ENCODE measurements at places on chromosomes 4 and X.

DNA sequence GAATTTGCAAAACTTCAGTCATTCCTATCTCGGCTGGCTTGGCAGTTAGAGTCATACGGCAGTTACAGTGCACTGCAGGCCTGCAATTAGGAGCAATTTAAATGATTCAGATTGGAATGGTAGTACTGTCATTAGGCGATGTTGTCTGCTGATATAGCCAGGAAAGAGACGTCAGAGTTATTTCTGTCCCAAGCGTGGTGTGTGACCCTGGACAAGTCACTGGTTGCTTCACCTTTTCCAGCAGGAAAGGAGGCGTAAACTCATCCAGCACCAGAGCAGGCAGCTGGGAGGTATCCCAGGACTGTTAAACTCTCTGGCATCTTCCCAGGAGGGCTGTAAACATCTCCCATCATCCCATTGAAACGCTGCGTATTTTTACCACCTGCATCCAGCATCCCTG is 836 bp upstream of the LNX1 start:
- no peak for DNase-seq

DNA sequence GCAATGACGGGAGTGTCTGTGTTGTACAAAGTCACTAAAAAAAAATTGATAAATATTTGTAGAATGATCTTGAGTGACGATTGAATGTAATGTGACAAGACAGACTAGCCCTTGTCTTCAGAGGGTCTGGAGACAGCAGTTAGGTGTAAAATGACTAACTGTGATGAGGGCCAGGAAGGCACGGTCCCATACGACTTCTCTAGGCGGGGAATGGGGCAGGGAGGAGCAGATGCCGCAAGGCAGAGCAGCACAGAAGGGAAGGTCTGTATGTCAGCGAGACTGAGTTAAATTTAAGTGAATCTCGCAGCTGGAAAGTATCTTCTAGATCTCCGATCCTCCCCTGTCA is 405 bp downstream of the CENPE start:
- no peak for DNase-seq

DNA sequence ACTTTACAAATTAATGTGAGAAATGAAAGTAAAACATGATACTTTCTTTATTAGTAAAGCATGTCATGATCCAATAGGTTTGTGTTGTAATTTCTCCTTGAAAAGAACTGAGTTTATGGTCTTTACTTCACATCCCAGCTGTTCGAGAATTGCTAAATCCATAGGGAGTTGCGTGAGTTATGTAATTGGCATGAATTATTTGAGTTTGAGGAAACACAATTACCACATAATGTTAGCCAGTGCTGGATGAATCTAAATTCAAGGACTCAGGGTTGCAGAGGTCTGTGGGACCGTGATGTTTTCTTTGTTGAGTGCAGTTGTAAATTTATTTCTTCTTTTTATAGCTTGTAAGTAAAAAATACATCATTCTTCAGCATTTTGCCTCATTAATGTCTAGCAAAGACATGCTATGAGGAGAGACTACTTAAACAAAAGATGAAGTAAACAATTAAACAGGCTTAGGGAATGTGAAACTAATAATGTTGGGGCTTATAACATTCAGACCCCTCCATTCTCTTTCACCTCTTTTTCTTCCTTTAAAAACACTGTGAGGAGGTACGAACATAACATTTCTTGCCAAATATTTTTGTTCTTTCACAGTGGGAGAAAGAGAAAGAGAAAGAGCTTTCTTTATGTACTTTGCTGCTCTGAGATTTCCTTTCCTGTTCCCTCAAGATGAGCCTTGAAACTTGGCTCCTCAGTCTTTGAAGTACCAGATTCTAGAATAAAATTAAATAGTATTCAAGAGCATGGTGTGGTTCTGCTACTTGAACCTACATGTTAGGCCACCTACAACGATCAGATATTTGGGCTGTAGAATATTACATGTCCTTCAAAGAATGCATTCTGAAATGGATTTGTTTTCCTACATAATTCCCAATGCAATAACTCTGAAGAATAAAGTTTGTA is 159.6 kb upstream of the ANK2 start:
- no peak for DNase-seq

GRCh38 chr4:96149894-96150293 is 310.0 kb downstream of the PDHA2 start:
- no peak for DNase-seq

DNA sequence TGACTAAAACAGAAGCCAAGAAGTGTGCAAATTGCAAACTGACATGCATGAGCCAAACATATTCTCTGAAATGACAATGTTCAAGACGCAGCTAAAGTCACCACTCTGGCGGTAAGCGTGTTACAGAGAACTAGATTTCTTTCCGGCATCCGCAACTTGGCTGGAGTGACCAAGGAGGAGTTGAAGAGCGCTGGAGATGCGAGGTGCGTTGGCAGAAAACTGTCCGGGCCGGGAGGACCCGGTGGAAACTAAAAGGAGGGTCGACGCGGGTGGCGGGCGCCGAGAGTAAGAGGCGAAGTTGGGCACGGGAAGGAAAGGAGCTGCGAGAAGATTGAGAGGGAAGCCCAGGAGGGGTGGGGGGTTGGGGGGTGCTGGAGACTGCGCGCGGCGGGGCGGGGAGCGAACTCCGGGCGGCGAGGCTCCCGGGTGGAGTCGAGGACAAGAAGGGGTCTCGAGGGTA is 807 bp downstream of the SEL1L3 start:
- DNase-seq = peak; percentile 44

GRCh38 chrX:53442322-53442631 is 8.1 kb upstream of the HSD17B10 start:
- DNase-seq = no peak

- DNase-seq = no peak
Observed at GRCh38 chr4:146310319-146311021, 96.1 kb downstream of the REELD1 start.

DNA sequence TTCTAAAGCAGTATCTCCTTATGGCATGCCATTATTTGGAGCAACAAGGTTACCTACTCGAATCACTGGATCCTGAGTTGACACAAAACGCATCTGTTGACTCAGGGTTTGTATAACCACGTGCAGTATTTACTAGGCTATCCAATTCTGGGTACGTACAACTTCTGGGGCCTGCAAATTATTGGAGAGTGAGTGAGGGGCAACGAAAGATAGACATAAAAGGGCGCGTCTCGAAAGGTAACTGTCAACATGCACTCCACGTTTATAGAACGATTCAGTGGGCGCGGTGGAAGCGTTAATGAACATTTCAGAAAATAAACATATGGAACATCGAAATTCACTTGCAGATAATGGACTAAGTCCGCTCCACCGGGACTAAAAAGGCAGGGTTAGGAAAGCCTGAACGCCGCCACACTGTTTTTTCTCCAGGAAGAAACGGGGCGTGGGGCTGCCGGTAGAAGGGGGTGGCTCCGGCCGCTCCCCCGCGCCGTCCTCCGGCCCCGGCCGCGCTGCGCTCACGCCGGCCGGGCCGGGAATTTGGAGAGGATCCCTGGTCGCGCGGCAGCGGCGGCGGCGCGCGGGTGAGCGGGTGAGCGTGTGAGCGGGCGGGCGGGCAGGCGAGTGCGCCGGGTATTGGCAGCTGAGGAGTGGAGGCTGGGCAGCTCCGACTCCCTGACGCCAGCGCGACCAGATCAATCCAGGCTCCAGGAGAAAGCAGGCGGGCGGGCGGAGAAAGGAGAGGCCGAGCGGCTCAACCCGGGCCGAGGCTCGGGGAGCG is at the start of gene SMAD1:
Gene SMAD1, plus strand, starts transcription at position 690 of the 778 bp plus-strand sequence. CDS start 32,761 bp downstream, outside the sequence.
- peak; percentile 36 for DNase-seq

DNA sequence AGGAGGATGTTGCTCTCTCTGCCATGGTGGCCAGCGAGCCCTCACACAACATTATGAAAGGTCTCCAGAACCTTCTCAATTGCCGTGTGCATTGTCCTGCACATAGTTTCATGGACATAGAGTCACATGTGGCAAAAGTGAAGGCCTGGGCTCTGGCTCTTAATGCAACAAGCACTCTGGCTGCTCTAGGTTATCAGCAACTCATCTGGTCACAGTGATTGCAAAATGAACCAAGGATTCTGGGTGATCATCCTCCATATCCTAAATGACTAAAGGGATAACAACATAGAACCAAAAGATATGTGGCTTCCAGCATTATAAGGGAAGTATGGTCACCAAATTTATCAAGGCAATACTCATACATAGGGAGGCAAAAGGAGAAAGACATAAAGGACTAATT is 175.2 kb downstream of the MGST2 start:
- DNase-seq = no peak

- DNase-seq = no peak
Observed at GRCh38 chr4:10527438-10527837, 70.2 kb upstream of the ZNF518B start.

DNA sequence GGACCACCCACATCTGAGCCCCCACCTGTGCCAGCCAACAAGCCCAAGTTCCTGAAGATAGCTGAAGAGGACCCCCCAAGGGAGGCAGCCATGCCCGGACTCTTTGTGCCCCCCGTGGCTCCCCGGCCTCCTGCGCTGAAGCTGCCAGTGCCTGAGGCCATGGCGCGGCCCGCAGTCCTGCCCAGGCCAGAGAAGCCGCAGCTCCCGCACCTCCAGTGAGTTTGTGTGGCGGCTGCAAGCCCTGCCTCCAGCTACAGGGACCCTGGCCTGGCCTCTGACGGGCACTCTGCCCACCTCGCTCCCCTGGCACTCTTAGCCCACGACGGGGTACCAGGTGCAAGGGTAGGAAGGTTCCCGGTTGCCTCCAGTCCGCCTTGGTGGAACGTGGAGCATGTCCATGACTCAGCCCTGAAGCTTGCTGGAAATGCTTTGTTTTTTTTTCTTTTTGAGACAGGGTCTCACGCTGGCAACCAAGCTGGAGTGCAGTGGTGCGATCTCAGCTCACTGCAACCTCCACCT is 13.7 kb upstream of the ADD1 start:
- DNase-seq = peak; percentile 23

- no peak for DNase-seq
Observed at GRCh38 chr4:1004557-1005485, 6.6 kb upstream of the FGFRL1 start.

- peak; percentile 45 for DNase-seq
Observed at GRCh38 chr4:139734875-139735380, 69.3 kb downstream of the MGST2 start.

DNA sequence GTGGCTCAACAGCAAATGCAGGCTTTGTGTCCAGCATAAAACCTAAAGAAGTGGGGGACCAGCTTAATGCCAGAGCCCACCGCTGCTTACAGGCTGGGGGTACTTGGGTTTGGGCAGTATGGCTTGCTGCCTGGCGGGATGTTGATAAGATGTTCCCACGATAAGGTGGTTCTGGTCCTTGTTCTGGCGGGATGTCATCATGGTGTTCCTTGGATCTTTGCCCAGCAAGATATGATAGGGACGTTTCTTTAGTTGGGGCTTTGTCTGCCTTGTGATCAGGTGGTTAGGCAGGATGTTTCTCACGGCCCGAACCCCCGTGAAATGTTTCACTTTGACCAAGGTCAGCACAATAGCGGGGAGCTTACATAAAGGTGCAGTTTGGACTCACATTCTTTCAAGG is 35.3 kb downstream of the PNPLA4 start:
- DNase-seq = no peak

- DNase-seq = no peak
Observed at GRCh38 chr4:151087467-151087866, 12.0 kb upstream of the RPS3A start.

DNA sequence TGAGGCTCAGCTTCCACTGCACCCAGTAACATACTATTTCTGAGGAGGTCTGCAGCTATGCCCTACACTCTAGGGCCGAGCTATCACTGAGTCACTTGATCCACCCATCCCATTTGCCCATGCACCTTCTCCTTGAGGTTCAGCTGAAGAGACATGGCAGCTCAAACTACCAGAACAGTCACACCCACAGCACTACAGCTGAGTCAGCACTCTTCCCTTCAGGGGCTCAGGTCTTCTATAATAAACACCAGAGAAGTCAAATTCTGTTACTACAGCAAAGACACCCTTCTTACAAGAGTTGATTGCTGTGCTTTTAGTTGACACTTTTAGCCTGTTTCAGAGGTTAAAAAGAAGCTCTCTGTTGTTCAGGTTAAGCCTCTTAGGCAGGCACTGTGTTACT is 1696.4 kb upstream of the ADGRL3 start:
- DNase-seq = no peak

GRCh38 chrX:17669458-17669857 is 67.8 kb upstream of the SCML1 start:
- no peak for DNase-seq

DNA sequence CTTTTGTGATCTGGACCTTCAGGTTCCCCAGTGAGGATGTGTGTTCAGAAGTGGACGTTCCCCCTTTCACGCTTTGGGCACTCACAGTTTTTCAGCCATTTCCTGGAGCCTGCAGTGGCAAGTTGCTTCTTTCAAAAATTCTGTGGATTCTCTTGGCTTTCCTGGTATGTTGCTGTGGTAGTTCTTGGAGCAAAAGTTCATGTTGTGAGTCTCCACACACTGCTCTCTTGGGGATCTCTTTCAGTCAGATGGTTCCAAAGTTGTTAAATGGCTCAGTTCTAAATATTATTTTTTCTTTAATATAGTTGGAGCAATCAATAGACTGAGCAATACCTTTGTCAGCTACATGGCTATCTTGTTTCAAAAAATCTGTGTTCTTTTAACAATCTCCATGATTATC is 28.5 kb upstream of the BANK1 start:
- no peak for DNase-seq

DNA sequence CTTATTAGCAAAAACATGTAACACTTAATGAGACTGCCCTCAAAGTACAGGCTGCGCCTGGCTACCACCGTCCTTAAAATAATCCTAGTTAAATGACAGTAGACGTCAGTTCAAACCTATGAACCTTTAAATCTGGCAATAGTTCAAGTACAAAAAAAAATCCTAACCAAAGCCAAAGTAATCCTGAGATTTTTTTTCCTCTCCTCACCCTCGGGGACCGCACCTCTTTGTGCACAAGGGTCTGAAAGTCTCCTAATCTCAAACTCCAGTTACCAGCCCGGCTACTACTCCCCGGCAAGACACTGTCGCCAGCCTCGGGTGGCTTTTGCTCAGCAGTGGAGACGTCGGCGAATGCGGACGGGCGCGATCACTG is 439 bp downstream of the SEC31A start:
- DNase-seq = no peak

DNA sequence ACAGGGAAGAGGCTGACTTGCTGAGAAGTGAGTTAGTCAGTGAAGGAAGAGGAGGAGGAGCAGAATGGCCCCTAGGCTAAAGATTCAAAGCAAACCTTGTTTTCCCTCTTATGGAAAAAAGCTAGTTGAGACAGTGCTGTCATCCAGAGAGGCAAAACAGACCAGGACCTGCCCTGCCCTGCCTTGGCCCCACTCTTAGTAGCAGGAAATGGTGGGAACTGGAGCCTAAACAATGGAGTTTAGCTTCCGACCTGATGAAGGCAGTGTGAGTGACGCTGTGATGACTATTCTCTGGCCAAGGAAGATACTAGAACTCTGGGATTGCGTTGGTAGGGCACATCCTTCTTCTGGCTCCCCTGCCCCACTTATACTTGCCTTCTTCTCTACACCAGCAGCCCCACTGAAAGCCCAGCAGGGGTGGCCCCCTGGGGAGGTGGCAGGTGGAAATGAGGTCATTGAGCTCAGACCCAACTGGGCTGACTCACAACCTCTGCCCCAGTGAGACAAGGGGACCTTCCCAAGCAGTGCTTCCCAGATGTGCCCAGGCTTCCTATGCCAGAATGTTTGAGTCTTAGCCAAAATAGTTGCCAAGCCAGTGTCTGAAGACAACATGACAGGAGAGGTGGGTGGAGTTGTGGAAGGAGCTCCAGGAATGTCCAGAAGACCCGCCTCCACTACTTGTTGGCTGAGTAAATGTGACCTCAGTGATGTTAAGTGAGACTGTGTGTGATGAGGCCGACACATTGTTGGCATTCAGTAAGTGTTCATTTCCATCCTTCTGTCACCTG is 38.8 kb downstream of the MSN start:
- peak; percentile 45 for DNase-seq

GRCh38 chr4:67576538-67576937 is 18.0 kb downstream of the STAP1 start:
- no peak for DNase-seq

All from activated CD4-positive, CD25-positive, alpha-beta regulatory T cell treated with anti-CD3 and anti-CD28 coated beads, Interleukin-2, amount 50 U/mL, for 72 hours (primary cell).